COR-L47 (cell line): ENCODE measurements at places on chromosomes 3 and 15.

- no peak for DNase-seq
Measured at GRCh38 chr3:193879099-193879863, 256.7 kb upstream of the HES1 start.

GRCh38 chr3:87350367-87351199, 74.2 kb upstream of the POU1F1 start:
- peak; percentile 14 for DNase-seq

DNA sequence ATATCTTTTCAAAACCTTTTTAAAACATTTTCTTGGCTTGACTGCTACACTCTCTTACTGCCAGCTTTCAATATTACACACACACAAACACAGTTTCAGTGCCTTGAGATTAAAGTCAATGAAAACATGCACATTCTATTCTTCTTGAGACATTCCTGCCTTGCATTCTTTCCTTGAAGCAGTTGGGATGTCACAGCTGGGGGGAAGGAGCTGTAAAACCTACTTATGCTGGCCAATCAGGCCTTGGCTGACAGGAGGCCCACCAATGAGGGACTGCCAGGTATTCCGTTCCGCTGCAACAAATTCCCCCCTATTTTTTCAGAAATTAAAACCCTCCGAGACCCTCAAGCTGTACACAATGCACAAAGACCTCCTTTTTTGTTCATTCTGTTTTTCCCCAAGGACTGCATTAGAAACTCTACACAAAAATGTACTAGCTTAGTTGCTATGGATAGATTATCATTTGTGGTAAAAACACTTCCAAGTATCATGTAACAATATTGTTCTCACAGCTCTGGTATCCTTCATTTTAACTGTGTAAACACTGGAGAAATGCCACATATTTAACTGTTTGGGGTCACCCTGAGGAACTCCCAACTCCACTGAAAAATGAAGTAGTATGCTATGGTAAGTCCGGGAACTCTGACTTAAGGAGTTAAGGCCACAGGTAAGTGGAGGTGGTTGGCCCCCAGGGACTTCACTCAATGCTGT, 18.5 kb downstream of the FSTL1 start:
- DNase-seq = no peak

GRCh38 chr15:70280781-70281180, 183.1 kb upstream of the TLE3 start:
- no peak for DNase-seq

DNA sequence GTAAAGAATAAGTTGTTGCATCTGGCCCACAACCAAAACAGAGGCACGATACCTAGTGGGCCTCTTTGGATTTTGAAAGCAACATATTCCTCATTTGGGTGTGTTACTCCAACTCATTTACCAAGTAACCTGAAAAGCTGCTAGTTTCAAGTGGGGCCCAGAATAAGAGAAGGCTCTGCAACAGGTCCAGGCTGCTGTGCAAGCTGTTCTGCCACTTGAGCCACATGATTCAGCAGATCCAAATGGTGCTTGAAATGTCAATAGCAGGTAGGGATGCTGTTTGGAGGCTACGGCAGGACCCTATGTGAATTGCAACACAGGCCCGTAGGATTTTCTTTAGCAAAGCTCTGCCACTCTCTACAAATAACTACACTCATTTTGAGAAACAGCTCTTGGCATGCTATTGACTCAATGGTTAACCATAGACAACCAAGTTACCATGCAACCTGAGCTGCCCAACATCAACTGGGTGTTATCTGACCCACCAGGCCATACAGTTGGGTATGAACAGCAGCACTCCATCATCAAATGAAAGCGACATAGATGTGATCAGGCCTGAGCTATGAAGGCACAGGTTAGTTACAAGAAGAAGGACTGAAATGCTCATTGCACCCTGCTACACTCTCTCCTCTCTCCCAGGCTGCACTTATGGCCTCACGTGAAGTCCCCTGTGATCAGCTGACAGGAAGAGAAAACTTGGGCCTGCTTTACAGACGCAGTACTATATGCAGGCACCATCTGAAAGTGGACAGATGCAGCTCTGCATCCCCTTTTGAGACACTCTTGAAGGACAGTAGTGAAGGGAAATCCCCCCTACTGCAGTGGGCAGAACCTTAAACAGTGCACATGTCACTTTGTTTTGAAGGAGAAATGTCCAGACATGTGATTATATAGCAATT, 9.5 kb upstream of the MCF2L2 start:
- no peak for DNase-seq

GRCh38 chr3:132898141-132898540, 140.1 kb upstream of the TMEM108 start:
- DNase-seq = no peak
